Activated CD8-positive, alpha-beta T cell treated with anti-CD3 and anti-CD28 coated beads for 36 hours (primary cell): ENCODE measurements at places on chromosomes 7 and 10. TPM values are rescaled to one million over a fixed set of nuclear protein-coding genes. Genes with fewer than 3 reads are reported as not detected.

CD36 gene
- not detected for total RNA-seq

VAX1 gene
- not detected for total RNA-seq

KLF14 gene
- total RNA-seq, result not detected

EPHA1 gene
- 2.8 TPM for total RNA-seq

DNA sequence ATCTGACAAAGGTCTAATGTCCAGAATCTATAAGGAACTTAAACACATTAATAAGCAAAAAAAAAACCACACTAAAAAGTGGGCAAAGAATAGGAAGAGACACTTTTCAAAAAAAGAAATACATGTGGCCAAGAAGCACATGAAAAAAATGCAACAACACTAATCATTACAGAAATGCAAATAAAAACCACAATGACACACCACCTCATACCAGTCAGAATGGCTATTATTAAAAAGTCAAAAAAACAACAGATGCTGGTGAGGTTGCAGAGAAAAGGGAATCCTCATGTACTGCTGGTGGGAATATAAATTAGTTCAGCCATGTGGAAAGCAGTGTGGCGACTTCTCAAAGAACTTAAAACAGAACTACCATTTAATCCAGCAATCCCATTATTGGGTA lies 119.0 kb downstream of the LMBR1 start:
- peak overlapping the region; percentile 53 for H3K27ac ChIP-seq
- no peak overlapping the region for H3K4me3 ChIP-seq
- peaks cover 28% of the 10 kb centered on the region for H3K36me3 ChIP-seq

GRCh38 chr7:112065758-112066157 lies 140.4 kb downstream of the DOCK4 start:
- no peak overlapping the region for H3K27ac ChIP-seq
- H3K4me3 ChIP-seq, result no peak overlapping the region
- no peaks in the 10 kb centered on the region for H3K4me1 ChIP-seq
- H3K27me3 ChIP-seq, result peaks cover 4% of the 10 kb centered on the region
- no peak for DNase-seq

- H3K36me3 ChIP-seq, result peaks cover 18% of the 10 kb centered on the region
- H3K4me3 ChIP-seq, result peak overlapping the region; percentile 96
- peak; percentile 48 for DNase-seq
- H3K27me3 ChIP-seq, result no peaks in the 10 kb centered on the region
- H3K27ac ChIP-seq, result peak overlapping the region; percentile 98
These were observed 816 bp downstream of the TECPR1 start for GRCh38 chr7:98251231-98251600.

- no peaks in the 10 kb centered on the region for H3K36me3 ChIP-seq
- H3K4me1 ChIP-seq, result no peaks in the 10 kb centered on the region
- H3K27me3 ChIP-seq, result peaks cover 16% of the 10 kb centered on the region
- no peak overlapping the region for H3K27ac ChIP-seq
These were observed 50.8 kb upstream of the ABLIM1 start for GRCh38 chr10:114708717-114709335.

- H3K4me3 ChIP-seq, result no peak overlapping the region
- H3K27me3 ChIP-seq, result peaks cover 2% of the 10 kb centered on the region
- no peaks in the 10 kb centered on the region for H3K36me3 ChIP-seq
These were observed 239.7 kb downstream of the DNAJB9 start for GRCh38 chr7:108809356-108809755.

- no peak overlapping the region for H3K27ac ChIP-seq
- H3K4me3 ChIP-seq, result no peak overlapping the region
- H3K27me3 ChIP-seq, result no peaks in the 10 kb centered on the region
- no peaks in the 10 kb centered on the region for H3K36me3 ChIP-seq
- H3K4me1 ChIP-seq, result no peaks in the 10 kb centered on the region
These were observed 152.2 kb upstream of the TCF7L2 start for GRCh38 chr10:112797855-112798254.
